AG04450 (cell line): ENCODE measurements at places on chromosomes 1 and 21.

DNA sequence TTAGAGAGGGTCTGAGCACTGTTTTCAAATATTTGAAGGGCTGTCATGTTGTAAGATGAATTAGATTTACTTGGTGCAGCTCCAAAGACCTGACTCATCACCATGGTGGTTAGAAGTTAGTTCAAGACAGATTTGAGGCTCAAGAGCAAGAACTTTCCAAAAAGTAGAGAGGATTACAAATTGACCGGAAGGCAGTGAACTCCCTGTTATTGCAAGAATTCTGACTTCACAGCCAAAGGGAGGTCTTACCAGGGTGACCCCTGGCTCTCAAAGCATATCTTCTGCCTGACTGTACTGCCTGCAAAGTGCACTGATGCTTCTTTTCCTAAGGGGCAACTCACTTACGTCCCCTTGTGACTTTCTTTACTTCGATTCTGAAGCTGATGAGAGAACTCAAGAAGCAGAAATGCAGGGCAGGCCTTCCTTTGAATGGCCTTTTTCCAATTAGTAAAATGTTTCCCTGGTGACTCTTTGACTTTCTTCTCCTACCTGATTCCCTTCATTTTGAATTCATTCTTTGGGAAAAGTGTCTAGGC is 86.4 kb downstream of the NAV1 start:
- DNase-seq, result peak; percentile 92

GRCh38 chr1:153513023-153513422 is 22.8 kb downstream of the S100A6 start:
- DNase-seq, result no peak

- no peak for DNase-seq
Measured at GRCh38 chr1:186813420-186813819, 15.3 kb upstream of the PLA2G4A start.

GRCh38 chr1:46820076-46820475 is 21.2 kb downstream of the CYP4B1 start:
- DNase-seq, result no peak

GRCh38 chr1:58000116-58000515 is 546.4 kb downstream of the OMA1 start:
- no peak for DNase-seq

DNA sequence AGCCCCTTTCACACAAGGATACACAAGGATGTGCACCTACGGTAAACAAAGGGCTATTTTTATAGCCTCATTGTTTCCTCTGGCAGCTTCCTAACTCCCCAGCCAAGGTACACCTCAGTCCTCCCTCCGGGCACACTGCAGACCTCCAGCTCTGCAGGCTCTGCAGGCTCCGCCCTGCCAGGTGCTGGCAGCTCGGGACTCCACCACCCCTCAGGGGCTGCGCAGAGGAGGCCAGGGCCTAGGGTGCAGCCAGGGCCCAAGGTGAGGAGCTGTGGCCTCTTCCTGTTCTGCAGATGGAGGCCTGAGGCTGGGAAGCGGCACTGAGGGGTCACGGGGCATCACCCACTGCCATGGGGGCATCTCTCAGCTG is 19.8 kb upstream of the CLSTN1 start:
- no peak for DNase-seq

DNA sequence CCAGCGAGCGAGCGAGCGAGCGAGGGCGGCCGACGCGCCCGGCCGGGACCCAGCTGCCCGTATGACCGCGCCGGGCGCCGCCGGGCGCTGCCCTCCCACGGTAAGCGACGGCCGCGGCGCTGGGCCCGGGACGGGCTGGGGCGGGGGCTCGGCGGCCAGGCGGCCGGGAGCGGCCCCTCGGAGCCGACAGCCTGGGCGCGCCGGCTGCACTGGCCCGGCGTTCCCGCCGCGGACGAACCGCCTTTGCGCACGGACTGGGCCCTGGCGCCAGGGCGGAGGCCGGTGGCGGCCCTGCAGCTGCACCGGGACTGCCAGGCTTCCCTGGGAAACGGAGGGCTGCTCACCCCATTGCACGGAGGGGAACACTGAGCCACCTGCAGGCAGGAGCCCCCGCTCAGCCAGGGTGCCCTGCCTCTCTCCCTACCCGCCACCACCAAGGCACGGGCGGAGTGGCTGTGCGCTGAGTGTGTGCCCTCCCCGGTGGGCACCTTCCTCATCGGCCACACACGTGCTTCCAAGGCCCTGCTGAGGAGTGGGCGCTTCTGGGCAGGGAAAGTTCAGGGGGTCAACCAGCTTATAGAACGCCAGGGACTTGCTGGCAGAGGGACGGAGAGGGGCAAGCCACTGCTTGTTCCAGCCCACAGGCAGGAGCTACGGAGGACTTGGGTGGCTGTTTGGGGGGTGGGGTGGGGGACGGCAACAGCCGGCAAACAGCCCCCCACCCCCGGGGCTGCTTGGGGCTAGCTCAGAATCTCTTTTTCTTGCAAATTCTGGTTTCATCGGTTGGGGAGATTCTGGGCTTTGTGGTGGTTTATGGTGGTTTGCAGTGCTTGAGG is 532 bp downstream of the CSF1 start:
- DNase-seq, result no peak

DNA sequence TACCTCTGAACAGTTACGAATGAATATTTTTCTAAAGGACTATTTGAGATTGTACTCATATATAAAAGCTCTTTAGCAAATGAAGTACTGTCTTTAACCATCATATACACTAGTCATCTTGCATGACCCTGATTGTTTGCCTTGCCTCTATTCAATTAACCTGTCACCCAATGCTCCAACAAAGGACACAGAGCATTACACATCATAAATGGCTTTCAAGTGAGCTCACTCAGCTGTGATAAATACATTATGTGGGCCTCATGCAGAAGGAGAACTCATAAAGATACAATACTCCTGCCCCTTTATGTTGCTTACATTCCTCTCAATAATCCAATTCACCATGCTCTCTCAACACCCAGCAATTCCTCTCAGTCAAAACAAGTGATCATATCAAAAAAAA is 993.0 kb upstream of the PRMT6 start:
- DNase-seq, result no peak

DNA sequence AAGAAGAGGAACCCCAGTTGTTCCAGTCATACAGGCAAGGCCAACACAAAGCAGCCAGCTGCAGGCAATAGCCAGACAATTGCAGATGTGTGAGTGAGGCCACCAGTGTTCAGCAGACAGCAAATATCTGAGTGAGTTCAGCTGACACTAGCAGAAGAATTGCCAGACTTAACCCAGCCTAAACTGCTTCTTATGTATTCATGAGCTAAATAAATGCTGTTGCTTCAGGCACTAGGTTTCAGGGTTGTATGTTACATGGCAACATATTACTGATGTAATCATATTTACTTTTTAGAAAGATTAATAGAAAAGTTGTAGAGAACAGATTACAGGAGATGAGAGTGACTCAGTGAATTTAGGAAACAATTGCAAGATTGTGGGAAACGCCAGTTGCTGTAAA is 129.8 kb upstream of the CHODL start:
- no peak for DNase-seq

DNA sequence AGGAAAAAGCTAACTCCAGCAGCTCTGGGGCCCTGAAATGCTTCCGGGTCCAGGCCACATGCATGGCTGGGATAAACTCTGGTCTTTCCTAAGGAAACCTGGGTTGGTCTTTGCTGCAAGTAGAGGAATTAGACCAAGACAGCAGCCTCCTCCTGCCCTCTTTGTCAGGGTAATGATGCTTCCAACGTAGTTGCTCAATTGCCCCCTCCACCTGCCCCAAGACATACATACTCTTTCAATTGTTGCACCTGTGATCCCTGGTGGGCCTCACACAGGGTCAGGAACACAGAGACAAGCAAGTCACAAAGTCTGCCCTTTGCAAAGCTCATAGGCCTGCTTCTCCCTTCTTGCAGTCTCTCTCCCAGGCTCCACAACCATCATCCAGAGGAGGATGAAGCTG is 41.9 kb upstream of the GRIK3 start:
- DNase-seq, result no peak

DNA sequence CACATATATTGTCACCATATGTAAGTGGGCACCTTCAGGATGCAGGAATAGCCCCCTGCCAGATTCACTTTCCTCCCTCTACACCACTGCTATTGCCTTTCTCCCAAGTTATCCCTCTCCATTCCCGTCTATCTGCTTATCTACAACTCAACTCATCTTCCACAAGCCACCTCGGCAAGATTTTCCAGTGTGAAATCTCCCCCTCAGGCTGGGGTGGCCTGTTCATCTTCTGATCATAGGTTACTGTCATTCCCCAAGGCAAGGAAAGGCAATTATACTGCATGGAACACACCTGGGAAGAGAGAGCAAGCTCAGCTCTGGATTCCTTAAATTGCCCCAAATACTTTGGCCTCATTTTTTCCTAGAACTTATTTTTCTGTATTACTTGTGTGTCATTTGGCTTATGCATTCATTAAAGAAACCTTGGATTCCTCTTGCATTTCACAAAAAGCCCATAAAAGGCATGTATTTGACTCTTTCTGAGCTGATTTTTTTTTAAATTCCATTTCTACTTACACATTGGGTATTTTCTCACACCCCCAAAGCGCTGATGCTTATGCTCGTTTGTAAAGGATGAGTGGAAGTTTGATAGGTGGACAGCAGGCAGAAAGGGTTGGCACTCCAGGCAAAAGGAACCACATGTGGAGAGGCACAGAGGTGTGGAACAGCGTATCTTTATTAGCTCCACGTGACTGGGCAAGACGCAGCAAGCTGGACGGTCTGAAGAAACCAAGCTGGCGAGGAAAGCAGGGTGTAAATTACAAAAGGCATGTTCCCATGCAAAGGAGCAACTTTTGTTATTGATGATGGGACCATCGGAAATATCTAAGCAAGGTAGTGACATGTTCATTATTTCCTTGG is 169.7 kb upstream of the RAB4A start:
- no peak for DNase-seq

GRCh38 chr1:242203262-242203661 is 204.4 kb upstream of the MAP1LC3C start:
- no peak for DNase-seq

DNA sequence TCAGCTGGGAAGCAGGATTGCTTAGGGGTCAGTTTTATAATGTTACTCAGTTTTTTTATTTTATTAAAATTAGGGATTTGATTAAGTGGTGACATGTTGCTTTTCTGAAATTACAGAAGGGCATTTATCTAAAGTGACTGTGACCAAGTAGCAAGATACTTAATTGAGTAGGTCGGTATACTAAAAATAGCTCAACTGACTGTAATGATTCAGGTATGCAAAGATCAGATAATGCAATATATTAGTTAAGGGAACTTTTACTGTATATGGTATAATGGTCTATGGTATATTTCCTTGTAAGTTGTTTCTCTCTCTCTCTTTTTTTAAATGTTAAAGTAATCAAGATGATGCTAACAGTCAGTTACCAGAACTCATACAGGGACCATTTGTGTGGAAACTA is 26.2 kb downstream of the RLF start:
- no peak for DNase-seq
